Activated T-helper 2 cell treated with anti-CD3 and anti-CD28 coated beads, Interferon-gamma antibody, Interleukin-2, Interleukin-4, amounts not matched to agents 10 μg/mL and 5 μg/mL and 100 μg/mL, durations not matched to agents 14 hours and 24 hours and 36 hours (primary cell): ENCODE measurements at places on chromosomes 16 and 17.

DNA sequence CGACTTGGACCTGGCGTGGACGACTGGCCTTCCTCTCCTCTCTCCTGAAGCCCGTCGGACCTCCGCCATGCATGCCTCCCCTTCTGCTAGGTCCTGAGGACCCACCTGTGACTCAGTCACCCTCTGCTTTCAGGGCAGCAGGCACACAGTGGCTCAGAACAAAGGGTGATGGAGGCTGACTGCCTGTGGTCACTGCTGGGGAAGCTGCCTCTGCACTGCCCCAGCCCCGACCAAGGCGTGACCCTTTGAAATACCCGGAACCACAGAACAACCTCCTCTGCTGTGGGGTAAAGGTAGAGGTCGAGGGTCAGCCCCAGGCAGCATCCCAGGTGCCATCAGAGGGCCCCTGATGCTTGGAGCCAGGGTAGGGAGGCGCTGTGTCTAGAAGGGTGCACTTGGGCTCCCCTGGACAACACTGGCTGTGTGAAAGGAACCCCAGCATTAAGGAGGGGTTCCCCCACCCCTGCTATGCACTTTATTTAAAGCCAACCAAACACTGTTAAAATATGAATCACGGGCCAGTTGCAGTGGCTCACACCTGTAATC is 12.5 kb upstream of the SLC4A1 start:
- peaks cover 5% of the 10 kb centered on the region for H3K27me3 ChIP-seq
- no peak for DNase-seq
- no peak overlapping the region for H3K27ac ChIP-seq
- H3K36me3 ChIP-seq, result no peaks in the 10 kb centered on the region
- peaks cover 11% of the 10 kb centered on the region for H3K4me1 ChIP-seq

GRCh38 chr16:70700101-70701020 is 14.5 kb upstream of the MTSS2 start:
- no peaks in the 10 kb centered on the region for H3K27me3 ChIP-seq
- no peak for DNase-seq
- no peak overlapping the region for H3K27ac ChIP-seq
- no peak overlapping the region for H3K4me3 ChIP-seq
- H3K4me1 ChIP-seq, result peaks cover 10% of the 10 kb centered on the region

- no peaks in the 10 kb centered on the region for H3K27me3 ChIP-seq
- H3K36me3 ChIP-seq, result no peaks in the 10 kb centered on the region
- no peak overlapping the region for H3K4me3 ChIP-seq
- DNase-seq, result no peak
Measured at GRCh38 chr16:59783191-59783590, 1049.1 kb upstream of the GOT2 start.

GRCh38 chr17:17719966-17720543 is 38.8 kb downstream of the RAI1 start:
- peaks cover 31% of the 10 kb centered on the region for H3K4me1 ChIP-seq
- H3K4me3 ChIP-seq, result no peak overlapping the region
- no peak overlapping the region for H3K27ac ChIP-seq
- H3K36me3 ChIP-seq, result peaks cover 12% of the 10 kb centered on the region

DNA sequence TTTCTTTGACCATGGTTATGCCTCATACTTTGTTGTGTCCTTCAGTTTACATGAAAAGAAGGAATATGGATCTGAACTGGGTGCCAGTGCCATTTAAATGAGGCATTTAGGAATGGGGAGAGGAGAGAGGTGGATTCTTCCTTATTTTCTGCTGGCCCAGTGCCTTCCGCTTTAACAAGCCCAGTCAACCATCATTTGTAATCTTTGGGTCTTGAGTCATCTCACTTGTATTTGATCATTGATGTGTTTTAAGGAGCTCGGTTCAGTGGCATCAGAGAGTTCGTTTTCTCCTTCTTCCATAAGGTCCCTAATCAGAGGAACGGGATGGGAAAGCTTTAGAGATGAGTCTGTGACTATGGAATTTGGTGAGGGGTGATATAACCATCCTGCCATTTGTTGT is 334.9 kb downstream of the WWOX start:
- H3K36me3 ChIP-seq, result no peaks in the 10 kb centered on the region
- H3K27ac ChIP-seq, result no peak overlapping the region
- no peak overlapping the region for H3K4me3 ChIP-seq
- no peaks in the 10 kb centered on the region for H3K4me1 ChIP-seq
- no peaks in the 10 kb centered on the region for H3K27me3 ChIP-seq

- H3K27ac ChIP-seq, result no peak overlapping the region
- H3K36me3 ChIP-seq, result peaks cover 30% of the 10 kb centered on the region
- peaks cover 26% of the 10 kb centered on the region for H3K4me1 ChIP-seq
- H3K27me3 ChIP-seq, result peaks cover 2% of the 10 kb centered on the region
Measured at GRCh38 chr17:36592316-36592715, 637 bp downstream of the DHRS11 start.

DNA sequence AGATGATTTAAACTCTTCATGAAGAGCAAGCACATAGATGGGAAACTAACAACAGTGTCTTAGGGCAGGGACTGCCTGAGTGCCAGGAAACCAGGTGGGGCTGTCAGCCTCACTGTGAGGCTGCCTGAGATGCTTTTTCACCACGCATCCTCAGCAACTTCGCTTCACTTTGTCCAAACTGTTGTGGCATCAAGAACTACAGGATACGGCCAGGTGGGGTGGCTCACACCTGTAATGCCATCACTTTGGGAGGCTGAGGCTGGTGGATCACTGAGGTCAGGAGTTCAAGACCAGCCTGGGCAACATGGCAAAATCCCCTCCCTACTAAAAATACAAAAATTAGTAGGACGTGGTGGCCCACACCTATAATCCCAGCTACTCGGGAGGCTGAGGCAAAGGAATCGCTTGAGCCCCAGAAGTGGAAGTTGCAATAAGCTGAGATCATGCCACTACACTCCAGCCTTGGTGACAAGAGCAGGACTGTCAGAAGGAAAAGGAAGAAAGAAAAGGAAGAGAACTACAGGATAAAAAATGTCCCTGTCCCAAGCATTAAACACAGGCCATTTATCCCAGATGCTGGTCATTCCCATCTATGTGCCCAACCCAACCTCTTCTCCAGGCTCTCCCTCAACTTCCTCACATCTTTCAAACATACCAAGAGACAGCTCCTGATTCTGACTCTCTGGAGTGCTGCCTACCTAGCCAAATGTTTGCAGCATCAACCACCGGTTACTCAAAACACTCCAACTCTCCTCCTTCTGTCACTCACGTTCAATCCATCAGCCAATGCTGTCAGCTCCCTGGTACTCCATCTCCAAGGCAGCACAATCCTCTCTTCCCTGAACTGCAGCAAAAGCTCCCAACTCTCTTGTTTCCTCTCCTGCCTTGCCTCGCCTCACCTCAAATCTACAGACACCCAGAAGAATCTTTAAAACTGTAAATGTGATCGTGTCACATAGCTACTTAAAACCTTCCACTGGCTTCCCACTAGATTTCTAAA is 1.6 kb downstream of the EIF4A3 start:
- H3K36me3 ChIP-seq, result peaks cover 55% of the 10 kb centered on the region
- peaks cover 26% of the 10 kb centered on the region for H3K4me1 ChIP-seq
- no peak for DNase-seq
- no peaks in the 10 kb centered on the region for H3K27me3 ChIP-seq
- peak overlapping the region; percentile 94 for H3K4me3 ChIP-seq
- H3K27ac ChIP-seq, result peak overlapping the region; percentile 65

- H3K4me3 ChIP-seq, result no peak overlapping the region
- H3K4me1 ChIP-seq, result peaks cover 15% of the 10 kb centered on the region
- H3K27ac ChIP-seq, result no peak overlapping the region
Measured at GRCh38 chr17:39410279-39410678, 8.9 kb upstream of the FBXL20 start.

DNA sequence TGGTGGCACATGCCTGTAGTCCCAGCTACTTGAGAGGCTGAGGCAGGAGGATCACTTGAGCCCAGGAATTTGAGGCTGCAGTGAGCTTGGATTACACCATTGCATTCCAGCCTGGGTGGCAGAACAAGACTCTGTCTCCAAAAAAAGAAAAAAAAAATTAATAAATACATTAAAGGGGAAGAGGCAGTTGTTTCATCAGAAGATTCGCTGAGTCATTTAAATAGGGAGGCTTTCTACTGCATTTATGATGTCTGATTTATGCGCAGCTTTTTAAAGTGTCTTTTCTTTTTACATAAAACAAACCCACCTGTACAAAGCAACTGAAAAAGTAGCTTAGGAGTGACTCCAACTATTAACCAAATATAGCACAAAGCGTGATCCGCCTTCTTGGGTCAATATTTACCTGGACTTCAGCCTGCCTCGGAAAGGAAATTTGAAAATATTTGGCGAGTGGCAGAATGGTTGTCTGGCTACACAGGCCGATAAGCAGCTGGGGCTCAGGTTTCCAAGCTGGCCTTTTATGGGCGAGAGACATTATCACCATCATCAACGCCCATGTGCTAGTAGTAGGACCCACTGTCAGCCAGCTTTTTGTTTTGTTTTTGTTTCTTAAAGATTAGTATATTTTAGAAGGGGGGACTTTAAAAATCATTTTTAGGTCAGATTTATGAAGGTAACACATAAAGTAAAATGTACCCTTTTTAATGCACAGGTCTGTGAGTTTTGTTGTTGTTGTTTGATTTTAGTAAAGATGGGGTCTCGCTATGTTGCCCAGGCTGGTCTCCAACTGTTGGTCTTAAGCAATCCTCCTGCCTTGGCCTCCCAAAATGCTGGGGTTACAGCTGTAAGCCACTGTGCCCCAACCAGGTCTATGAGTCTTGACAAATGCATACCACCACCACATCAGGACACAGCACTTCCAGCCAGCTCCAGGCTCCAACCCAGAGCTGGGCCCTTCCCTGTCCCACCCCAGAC is 42.5 kb upstream of the RASD1 start:
- no peak overlapping the region for H3K27ac ChIP-seq
- no peaks in the 10 kb centered on the region for H3K4me1 ChIP-seq
- no peaks in the 10 kb centered on the region for H3K36me3 ChIP-seq

- DNase-seq, result no peak
- H3K4me3 ChIP-seq, result no peak overlapping the region
- peaks cover 57% of the 10 kb centered on the region for H3K36me3 ChIP-seq
- peaks cover 10% of the 10 kb centered on the region for H3K4me1 ChIP-seq
Measured at GRCh38 chr17:50363217-50364060, 9.5 kb downstream of the MRPL27 start.

DNA sequence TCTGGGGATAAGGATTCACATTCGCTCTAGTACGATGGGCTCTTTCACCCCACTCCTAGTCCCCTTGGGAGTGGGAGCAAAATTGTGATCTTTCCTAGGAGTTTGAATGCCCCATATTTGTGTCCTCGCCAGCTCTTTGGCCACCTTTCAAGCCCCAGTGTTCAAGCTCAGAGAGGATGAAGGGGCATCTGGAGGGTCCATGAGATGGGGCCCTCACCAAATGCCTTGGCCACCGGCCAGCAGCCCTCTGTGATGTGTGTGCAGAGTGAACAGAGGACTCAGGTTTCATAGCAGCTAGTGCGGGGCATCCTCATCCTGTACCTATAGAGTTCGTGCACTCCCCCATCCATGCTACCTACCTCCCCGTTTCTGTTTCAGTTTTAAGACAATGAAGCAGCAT is 140.6 kb downstream of the RAB11FIP4 start:
- H3K4me1 ChIP-seq, result peaks cover 13% of the 10 kb centered on the region
- DNase-seq, result no peak
- H3K27me3 ChIP-seq, result no peaks in the 10 kb centered on the region
- H3K36me3 ChIP-seq, result peaks cover 18% of the 10 kb centered on the region
- H3K27ac ChIP-seq, result no peak overlapping the region

- H3K27me3 ChIP-seq, result no peaks in the 10 kb centered on the region
- H3K27ac ChIP-seq, result peak overlapping the region; percentile 88
- peaks cover 16% of the 10 kb centered on the region for H3K36me3 ChIP-seq
- peak overlapping the region; percentile 94 for H3K4me3 ChIP-seq
- H3K4me1 ChIP-seq, result peaks cover 40% of the 10 kb centered on the region
- DNase-seq, result no peak
Measured at GRCh38 chr17:21214777-21215541, 998 bp upstream of the TMEM11 start.

- H3K4me1 ChIP-seq, result peaks cover 2% of the 10 kb centered on the region
- H3K4me3 ChIP-seq, result no peak overlapping the region
- no peak overlapping the region for H3K27ac ChIP-seq
- DNase-seq, result no peak
- H3K36me3 ChIP-seq, result peaks cover 33% of the 10 kb centered on the region
- H3K27me3 ChIP-seq, result no peaks in the 10 kb centered on the region
Measured at GRCh38 chr16:67865318-67865717, 7.5 kb upstream of the EDC4 start.

GRCh38 chr16:29644338-29644857 is 18.6 kb upstream of the SPN start:
- no peaks in the 10 kb centered on the region for H3K27me3 ChIP-seq
- no peak overlapping the region for H3K4me3 ChIP-seq
- peaks cover 29% of the 10 kb centered on the region for H3K4me1 ChIP-seq
- no peaks in the 10 kb centered on the region for H3K36me3 ChIP-seq
- H3K27ac ChIP-seq, result no peak overlapping the region

DNA sequence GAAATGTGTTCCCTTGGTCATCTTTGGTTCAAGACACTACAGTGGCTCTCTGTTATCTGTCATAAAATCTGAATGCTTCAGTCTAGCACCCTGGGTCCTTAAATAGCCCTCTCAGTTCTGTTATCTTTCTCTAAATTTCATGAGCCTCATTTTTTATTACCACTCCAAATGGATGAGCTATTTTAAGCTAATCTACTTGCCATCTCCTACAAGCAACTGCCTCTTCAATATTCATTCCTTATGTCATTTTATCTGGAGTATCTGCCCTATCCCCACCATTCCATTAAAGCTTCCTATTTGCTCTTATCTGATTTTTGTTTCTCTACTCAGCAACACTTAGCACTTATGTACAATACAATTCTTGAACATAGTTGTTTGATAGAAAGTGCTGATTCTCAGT is 28.0 kb upstream of the EVI2A start:
- no peak overlapping the region for H3K27ac ChIP-seq
- H3K4me1 ChIP-seq, result no peaks in the 10 kb centered on the region
- no peak for DNase-seq
- no peaks in the 10 kb centered on the region for H3K27me3 ChIP-seq
- peaks cover 14% of the 10 kb centered on the region for H3K36me3 ChIP-seq
